Ovary (tissue), 10 donors: ENCODE measurements at places on chromosomes 5 and 9.

GRCh38 chr5:131747180-131748105 lies 49.4 kb downstream of the FNIP1 start:
- no peak for DNase-seq

- no peak for DNase-seq
Measured at GRCh38 chr9:69149321-69149807, 24.7 kb upstream of the TJP2 start.

DNA sequence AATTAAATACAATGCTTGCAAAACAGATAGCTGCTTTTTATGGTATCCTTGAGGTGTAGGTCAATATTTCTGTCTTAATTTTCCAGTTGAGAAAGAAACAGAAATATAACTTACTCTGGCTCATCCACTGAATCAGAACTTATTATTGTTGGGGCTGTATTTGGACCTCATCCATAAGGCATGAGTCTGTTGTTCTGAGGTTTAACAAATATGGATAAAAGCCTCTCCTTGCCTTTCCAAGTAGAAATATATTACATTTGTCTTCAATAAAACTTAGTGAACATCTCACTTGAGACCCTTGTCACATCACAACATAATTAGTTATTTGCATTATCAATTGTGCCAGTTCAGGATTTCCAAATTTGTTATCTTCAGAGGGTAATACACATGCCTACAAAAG lies 525.8 kb downstream of the AGTPBP1 start:
- no peak for DNase-seq

- peak; percentile 70 for DNase-seq
Measured at GRCh38 chr9:33161011-33161588, 6.0 kb downstream of the B4GALT1 start.

- no peak for DNase-seq
Measured at GRCh38 chr5:14504332-14504727, 77.3 kb upstream of the OTULINL start.

GRCh38 chr5:172899436-172899835 lies 59.8 kb upstream of the RPL26L1 start:
- no peak for DNase-seq

- peak; percentile 79 for DNase-seq
Measured at GRCh38 chr5:122076669-122077365, 1.2 kb downstream of the LOX start.

DNA sequence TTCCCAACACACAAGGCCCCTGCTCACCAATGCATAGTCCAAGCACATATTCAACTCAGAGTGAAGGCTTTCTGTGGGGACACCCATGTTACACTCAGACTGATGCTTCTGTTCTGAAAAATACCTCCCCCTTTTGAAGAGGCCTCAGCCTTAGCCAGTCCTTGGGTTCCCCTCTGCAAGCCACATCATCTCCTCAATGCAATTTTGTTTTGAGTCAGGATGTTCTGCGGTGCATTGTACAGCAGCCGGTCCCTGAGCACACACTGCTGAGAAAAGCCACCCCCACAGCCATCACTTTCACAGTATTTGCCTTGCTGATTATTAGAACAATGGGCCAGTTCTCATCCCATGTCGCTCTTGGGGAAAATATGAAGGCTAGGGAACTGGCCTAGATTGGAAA lies 241.2 kb downstream of the FAM114A2 start:
- DNase-seq: no peak

DNA sequence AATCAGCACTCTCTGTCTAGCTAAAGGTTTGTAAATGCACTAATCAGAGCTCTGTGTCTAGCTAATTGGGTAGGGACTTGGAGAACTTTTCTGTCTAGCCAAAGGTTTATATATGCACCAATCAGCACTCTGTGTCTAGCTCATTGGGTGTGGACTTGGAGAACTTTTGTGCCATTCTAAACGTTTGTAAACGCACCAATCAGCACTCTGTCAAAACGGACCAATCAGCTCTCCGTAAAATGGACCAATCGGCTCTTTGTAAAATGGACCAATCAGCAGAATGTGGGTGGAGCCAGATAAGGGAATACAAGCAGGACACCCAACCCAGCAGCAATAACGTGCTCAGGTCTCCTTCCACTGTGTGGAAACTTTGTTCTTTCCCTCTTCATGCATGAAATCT lies 298.6 kb upstream of the PTPRD start:
- DNase-seq: no peak

- no peak for DNase-seq
Measured at GRCh38 chr5:113939988-113940387, 421.9 kb upstream of the KCNN2 start.

DNA sequence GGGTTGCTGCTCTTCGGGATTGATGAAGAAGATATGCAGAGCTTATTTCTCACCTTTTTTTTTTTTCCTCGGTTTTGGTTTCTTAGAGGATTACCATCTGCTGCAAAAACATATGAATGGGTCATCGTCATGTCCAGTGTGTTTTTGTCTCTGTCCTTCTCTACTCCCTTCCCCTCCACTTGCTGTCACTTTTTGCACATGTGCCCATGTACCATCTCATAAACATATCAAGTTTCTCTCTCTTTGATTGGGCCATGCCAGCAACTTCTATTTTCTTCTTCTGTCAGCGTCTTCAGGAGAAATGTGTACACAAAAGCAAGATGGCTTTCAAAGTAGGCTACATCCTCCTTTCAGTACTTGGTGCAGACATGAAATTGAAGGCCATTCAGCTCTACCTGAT lies 57.1 kb downstream of the ZNF462 start:
- DNase-seq: no peak

DNA sequence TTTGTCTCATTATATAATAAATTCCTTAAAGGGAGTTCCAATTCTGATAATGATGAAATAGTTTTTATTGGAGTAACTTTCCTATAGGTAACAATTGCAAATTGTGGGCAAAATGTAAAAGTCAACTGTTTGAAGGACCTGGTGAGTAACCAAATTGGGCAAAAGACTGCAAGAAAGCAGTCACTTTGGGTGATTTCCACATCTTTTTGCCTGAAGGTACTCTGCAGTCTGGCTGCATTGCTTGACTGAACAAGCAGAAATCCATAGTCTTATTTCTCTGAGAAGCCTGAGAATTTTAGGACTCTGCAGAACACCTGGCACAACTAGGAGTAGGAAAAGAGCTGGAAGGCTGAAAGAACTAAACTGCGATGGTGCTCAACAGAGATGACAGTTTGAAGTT lies 114.9 kb downstream of the HOMER1 start:
- DNase-seq: no peak
